Common myeloid progenitor, CD34-positive (primary cell): ENCODE measurements at places on chromosomes 7 and 10.

GRCh38 chr7:8923164-8923806, 489.9 kb downstream of the NXPH1 start:
- DNase-seq: no peak

DNA sequence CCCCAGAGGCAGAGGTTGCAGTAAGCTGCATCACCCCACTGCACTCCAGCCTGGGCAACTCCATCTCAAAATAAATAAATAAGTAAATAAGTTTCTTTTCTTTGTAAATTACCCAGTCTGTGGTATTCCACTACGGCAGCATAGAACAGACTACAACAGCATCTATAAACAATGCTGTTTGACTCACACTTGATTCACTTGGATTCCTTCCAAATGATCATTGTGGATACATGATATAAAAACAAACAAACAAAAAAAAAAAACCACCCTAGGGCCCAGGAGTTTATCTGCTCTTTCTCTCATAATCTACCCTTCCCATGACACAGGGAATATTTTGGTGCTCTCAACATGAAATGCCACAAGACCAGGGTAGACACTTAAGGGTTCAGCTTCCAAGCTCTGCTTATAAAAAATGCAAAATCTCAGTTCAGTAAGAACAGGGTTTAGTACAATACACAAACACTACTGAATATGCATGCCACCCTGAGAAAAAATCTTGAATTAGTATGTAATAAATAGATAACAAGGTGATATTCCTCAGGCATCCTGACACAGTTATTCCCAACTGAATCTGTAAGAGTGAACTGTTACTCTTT, 200.9 kb downstream of the FAM107B start:
- DNase-seq: no peak

GRCh38 chr10:4103603-4104002, 318.6 kb upstream of the KLF6 start:
- DNase-seq: no peak

DNA sequence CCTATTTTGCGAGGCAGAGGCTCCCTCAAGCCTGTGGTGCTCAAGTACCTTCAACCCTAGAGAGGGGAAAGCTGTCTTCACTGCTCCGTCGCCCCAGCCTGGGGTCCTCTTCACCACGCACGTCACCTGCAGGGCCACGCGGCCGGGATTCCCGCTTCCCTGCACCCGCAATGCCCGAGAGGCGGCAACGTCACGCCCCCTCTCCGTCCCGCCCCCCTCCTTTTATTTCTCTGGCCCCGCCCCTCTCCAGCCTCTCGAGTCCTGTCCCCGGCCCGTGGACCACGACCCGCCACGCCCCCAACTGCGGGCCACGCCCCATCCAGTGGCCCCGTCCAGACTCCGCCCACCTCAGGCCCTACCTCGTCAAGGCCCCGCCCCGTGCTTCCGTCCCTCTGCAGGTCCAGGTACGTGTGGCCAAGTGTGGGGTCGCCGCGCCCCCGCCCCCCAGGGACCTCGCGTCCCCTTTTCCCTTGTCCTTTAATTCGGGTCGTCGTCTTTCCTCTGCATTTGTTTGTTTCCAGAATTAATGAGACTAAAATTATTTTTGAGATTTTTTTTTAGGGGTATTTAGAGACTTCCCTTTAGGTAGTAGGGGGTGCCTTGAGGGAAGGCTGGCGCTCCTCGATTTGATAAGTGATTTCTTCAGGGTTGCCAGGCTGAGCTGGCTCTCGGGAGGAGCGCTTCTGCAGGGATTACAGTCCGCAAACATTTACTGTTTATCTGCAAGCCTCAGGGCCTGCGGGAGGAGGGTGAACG, 69.8 kb upstream of the BAIAP2L1 start:
- DNase-seq: peak; percentile 37

DNA sequence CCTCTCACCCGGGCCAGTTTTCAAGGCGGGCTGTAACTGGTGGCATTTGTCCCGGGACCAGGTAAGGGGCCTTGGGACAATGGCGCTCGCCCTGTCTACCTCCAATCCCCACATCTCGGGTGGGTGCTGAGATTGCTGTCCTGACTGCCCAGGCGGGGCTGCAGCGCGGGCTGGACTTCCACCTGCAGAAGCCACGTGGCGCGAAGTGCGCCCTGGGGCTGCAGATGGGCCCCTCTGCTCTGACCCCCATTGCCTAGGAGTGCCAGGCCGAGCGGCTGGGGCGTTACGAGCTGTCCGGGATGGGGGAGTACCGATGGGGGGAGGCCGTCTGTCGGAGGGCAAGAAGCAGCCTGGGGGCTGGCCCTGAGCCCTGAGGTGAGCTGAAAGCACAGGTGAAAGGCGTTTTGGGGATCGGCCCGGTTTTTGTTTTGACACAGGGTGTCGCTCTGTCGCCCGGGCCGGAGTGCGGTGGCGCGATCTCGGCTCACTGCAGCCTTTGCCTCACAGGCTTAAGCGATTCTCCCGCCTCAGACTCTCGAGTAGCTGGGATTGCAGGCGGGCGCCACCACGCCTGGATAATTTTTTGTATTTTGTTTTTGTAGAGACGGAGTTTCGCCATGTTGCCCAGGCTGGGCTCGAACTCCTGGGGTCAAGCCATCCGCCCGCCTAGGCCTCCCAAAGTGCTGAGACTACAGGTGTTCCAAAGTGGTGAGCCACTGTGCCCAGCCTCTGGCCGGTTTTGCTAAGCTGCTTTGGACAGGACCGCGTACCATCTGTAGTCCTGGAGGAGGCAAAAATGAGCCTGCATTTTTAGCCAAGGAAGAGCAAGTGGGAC, at the start of gene SFXN2:
SFXN2 (plus strand) TSS at position 16 of the 835 bp plus-strand sequence. CDS start 12,001 bp downstream, outside the sequence.
- peak; percentile 34 for DNase-seq

DNA sequence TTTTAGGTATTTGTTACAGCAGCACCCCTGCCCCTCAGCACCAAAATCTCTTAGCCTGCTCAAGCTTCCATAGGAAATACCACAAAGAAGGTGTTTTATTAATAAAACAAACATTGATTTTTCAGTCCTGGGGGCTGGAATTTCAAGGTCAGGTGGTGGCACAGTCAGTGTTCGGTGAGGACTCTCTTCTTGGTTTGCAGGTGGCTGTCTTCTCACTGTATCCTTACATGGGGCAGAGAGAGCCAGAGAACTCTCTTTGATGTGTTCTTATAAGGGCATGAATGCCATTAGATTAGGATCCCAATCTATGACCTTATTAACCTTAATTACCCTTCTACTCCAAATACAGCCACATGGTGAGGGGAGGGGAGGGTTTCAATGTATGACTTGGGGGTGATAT, 112.3 kb upstream of the PFKP start:
- DNase-seq: no peak

DNA sequence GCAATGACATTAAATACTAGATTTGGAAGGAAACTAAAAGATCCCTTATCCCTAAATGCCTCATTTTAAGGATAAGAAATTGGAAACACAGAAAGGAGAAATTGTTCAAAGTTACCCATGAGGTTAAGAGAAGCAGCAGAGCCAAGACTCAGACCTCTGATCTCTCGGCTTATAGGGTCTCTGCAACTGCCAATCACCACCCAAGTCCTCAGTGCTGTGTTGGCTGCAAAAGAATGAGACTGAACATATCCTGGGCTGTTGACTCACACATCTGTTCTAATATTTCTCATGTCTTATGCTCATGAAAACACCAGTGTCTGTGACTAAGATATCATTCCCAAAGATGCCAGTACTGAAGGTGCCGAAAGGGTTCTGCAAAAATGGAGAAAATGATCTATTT, 153.3 kb downstream of the XPNPEP1 start:
- DNase-seq: no peak

DNA sequence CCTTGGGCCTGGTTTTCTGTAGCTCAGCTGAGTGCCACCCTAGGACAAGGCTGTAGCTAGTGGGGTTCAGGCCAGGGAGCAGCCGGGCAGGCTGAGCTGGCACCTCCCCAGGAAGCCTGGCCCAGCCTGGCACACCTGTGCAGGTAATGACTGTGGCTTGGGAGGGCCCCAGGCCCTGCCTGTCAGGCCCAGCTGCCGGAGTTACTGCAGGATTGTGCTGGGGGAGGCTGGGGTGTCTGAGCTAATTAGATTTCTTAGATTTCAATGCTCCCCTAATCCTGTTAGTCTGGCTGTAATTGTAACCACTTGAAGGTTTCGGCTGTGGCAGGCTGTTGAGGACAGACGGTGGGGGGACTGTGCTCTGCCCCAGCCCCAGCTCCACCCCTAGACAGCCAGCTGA, 6.0 kb downstream of the ZMIZ1 start:
- no peak for DNase-seq

- no peak for DNase-seq
These were observed 43.1 kb upstream of the ADRB1 start for GRCh38 chr10:114000457-114001010.

GRCh38 chr10:132062116-132062515, 3.6 kb upstream of the JAKMIP3 start:
- no peak for DNase-seq

- DNase-seq: no peak
These were observed 72.9 kb upstream of the ABCB5 start for GRCh38 chr7:20542594-20542993.

- DNase-seq: no peak
These were observed 18.4 kb downstream of the TSPAN14 start for GRCh38 chr10:80472234-80473095.
